ENCODE measurements at places on chromosomes 13 and 19.

DNA sequence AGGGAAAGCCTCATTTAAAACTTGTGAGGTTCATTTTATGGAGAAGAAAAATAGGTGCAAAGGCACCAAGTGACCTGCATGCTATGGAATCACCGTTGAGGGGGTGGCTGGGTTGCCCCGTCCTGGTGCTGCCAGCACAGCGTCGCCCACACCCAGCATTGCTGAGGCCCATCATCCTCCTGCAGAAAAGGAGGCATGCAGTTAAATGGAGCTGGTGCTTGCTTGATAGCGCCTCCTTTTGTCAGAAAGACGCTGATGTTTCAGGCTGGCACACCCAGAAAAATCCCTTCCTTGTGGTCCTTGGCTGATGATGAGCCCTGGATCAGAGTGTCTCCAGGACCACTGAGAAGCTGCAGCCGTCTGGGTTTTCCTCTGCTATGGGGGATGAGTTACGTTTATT, 36.9 kb downstream of the DHRS12 start:
- DNase-seq, result no peak

GRCh38 chr19:7575434-7576040, 20.1 kb upstream of the CAMSAP3 start:
- DNase-seq, result no peak

DNA sequence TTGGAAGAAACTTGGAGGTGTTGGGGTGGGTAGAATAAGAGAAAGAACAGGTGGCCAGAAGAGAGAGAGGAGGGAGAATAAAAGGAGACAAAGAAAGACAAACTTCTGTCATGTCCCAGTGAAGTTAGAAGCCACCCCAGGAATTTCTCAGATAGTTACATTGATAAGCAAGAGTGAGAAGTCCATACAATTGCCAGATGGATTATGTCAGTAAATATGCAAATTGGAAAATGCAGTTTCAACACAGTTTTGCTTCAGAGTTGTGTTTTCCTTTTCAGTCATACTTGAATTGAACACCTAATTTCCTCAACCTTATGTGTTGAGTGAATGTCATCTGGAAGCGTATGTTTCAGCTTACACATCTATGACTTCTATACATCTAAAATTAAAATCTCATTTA, 139.2 kb downstream of the RXFP2 start:
- no peak for DNase-seq

DNA sequence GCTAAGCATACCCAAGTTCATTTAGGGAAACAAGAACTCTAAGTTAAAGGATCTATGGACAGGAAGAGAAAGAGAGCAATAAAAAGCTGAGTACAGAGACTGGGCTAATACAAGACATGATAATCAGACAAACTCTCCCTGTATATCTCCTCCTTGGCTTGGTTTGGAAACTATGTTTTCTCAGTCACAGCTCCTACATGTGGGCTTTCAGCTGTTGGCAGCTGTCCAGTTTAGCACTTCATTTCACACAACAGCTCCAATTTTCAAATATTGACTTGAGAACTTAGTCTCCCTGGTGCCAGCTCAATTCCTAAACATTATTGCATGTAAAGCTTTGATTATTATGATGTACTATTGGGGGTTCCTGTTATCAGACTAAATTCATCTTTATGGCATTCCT, 222.8 kb upstream of the OBI1 start:
- DNase-seq, result peak; percentile 77

- DNase-seq, result no peak
Measured at GRCh38 chr13:108816375-108816774, 187.0 kb downstream of the MYO16 start.

DNA sequence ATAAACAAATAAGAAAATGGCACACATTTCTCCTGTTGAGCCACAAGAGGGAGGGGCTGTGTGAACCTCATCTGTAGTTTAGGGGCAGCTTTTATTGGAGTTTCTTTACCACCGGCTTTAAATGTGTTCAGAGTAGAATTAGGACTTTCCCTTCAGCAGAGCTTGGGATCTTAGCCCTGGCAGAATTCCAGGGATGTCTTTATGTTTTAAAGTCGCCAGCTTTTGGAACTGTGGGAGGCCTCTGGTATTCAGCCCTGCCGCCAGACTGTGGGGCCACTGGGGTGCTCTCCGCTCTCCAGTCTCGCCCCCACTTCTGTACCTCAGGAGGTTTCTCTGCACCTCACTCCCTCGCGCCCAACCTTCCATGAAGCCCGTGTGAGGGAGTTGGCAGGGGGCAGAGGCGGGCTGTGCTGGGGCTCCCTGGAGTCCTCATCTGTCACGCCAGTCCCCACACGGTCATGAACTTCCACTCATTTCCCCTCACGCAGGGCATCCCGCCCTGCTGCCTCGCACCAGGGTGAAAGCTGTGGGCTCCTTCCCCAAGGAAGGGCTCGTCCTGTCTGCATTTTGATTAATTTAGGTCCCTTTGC, 31.5 kb downstream of the CCDC8 start:
- DNase-seq, result no peak

DNA sequence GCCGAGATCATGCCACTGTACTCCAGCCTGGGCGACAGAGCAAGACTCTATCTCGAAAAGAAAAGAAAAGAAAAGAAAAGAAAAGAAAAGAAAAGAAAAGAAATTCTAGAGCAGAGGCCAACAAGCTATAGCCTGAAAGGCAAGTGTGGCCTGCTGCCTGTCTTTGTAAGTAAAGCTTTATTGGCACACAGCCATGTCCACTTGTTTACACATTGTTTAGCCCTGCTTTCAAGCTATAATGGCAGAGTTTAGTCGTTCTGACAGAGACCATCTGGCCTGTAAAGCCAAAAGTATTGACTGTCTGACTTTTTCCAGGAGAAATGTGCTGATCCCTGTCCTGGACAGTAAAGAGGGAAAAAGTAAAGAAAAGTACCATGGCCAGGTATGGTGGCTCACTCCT, 18.3 kb downstream of the NWD1 start:
- DNase-seq, result peak; percentile 28

GRCh38 chr13:39353988-39354387, 249.0 kb downstream of the LHFPL6 start:
- DNase-seq, result no peak

Measured in NCI-H2081 treated with DMSO at 0.1 percent for 48 hours (cell line).